ENCODE measurements at places on chromosomes 5 and 9.

DNA sequence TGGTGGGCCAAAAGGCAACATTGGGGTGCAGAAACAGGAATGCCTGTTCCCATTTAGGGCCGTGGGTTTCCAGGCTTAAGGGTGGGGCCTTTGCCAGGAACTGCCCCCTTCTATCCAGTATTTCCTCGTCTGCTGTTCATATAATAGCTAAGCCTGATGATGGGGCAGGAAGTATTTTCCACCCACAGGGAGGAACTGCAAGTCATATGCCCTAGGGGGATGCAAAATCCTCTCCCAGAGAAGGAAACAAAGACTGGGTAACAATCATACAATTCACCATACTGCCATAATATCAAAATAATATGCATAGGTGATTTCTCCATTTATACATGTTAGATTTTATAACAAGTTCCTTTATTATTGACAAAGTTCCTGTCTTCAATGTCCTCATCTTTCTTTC, 20.5 kb upstream of the RPS23 start:
- no peak for DNase-seq

GRCh38 chr5:141623611-141624010, 4.8 kb upstream of the DIAPH1 start:
- DNase-seq, result no peak

DNA sequence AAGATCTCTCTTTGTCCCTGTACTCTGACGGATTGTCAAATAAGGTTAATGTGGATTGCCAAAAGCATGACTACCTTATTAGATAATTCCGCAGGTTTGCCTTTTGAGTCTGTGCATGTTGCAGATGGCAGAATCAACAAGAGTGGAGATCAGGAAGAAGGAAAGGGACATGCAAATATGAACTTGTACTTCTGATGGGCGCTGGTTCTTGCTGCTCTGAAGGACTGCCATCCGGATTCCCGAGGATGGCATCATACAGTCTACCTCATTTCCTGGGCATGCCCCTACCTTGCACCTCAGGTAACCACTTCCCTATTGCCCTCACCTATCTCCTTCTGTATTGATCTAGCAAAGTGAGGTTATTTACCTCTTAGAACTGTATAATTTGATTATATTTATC, 504.2 kb downstream of the ACTL7B start:
- DNase-seq, result no peak

- no peak for DNase-seq
These were observed 2.1 kb upstream of the SH3RF2 start for GRCh38 chr5:145934276-145934675.

GRCh38 chr5:65866837-65867521, 59.4 kb upstream of the ERBIN start:
- no peak for DNase-seq

DNA sequence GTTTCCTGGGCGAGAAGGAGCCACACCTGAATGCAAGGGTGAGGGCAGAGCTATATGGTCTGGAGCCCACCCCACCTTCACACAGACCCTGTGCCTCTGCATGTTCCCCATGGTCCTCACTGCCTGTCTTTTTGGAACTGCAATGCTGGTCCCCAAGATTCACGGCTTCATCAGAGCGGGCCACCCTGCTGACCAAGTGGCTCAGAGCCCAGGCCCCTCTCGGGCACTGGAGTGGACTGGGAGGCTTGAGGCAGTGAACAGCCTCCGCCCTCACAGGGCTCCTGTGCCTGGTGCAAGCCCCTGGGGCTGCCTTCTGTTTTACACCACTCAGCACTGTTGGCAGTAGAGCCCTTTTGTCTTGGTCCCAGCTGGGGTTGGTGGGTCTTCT, 143.2 kb downstream of the CACNA1B start:
- no peak for DNase-seq

GRCh38 chr5:156119692-156120091, 207.3 kb upstream of the SGCD start:
- DNase-seq, result no peak

DNA sequence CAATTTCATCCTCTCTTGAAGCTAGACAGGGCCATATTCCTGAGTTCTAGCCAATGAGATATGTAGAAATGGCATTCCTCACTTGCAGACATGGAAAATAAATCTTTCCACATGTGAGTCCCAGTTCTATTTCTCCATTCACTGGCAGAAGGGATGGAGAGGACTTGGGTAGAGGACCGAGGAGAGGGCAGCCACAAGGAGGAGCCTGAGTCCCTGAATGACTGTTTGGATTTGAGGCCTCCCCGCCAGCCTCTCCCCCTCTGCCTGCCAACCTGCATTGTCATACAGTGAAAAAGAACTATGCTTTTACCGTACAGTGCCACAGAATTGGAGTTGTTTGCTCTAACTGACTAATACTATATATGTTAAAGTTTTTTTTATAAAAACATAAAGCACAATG, 583.0 kb upstream of the WWC1 start:
- no peak for DNase-seq

DNA sequence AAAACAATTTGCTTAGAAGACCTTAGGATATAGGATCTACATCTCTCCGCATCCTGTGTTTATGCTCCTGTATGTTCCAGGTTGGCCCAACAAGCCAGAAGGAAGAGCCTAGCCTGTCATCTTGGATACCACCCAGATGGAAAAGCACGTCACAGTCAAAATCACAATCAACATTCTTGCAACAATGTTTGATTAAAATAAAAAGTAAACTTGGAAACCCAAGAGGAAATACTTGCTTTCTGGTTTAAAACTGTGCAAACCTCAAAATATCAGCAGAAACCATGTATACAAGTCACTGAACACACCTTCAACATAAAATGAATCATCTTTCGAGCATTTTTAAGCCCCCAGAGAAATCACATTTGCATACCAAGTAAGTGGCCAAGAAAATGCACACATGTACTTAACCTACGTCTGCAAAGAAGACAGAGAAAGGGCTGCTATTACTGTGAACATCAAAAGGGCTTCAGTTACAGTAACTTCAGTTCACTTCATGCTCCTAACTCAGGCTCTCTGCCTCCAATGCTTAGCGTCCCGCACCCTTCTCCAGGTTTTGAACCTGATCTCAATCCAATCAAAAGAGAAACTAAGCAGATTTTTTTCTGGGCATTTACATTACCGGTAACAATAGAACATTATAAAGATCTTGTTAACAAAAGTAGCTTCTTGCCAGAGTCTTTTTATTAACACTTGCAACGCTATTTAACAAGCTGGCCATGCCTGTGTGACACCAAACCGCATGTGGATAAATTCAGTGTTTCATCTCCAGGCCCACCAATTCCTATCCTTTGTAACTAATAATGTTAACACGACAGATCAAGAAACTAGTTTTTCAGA, 1.3 kb downstream of the ENC1 start:
- DNase-seq, result no peak

- no peak for DNase-seq
These were observed 282.1 kb downstream of the RFX3 start for GRCh38 chr9:3243683-3244082.

GRCh38 chr5:73298772-73299630, 126.0 kb downstream of the TMEM174 start:
- DNase-seq, result no peak

DNA sequence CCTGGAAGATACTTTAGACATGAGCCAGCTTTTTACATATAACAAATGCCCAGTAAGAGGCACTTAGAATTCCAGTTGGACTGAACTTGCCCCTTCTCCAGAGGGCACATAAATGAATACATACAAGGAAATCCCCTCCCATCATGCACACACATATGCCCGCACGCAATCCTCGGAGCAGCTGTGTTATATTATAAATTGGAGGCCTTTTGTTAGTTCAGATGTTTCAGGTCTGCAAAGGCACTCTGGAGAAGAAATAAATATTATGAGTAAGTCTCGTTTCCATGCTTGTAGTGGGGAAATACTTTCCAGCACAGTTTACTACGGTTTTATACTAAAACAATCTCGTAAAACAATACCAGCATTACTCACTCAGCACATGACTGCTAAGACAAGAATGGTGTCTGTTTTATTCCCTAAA, 17.6 kb upstream of the MUSK start:
- DNase-seq, result peak; percentile 90

- peak; percentile 92 for DNase-seq
These were observed 124.5 kb downstream of the EGFLAM start for GRCh38 chr5:38382898-38383297.

Data from SHP77 (cell line).